ENCODE measurements at places on chromosomes 2 and 18. TPM values are rescaled to one million over a fixed set of nuclear protein-coding genes. Genes with fewer than 3 reads are reported as not detected.

GRCh38 chr2:146817613-146818012 lies 1027.2 kb upstream of the ACVR2A start:
- no peak for DNase-seq

DNA sequence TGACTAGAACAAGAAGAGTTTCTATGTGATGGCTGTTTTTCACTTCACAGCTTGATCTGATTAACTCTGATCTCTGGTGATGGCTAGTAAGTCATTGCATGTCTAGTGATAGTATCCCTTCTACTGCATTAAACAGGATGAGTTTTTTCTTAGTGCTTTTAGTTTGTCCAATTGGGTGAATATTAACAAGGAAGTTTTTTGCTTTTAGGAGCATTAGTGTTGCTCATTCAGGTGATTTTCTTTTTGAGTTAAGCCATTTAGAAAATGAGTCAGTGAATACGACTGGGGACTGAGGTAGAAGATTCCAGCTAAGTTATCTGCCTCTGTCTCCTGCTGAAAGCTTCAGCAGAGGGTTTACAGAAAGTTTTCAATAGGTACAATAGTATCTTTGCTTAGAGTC lies 306.7 kb downstream of the PIK3C3 start:
- no peak for DNase-seq

- DNase-seq = no peak
Measured at GRCh38 chr2:240397924-240398645, 37.4 kb upstream of the GPC1 start.

DNA sequence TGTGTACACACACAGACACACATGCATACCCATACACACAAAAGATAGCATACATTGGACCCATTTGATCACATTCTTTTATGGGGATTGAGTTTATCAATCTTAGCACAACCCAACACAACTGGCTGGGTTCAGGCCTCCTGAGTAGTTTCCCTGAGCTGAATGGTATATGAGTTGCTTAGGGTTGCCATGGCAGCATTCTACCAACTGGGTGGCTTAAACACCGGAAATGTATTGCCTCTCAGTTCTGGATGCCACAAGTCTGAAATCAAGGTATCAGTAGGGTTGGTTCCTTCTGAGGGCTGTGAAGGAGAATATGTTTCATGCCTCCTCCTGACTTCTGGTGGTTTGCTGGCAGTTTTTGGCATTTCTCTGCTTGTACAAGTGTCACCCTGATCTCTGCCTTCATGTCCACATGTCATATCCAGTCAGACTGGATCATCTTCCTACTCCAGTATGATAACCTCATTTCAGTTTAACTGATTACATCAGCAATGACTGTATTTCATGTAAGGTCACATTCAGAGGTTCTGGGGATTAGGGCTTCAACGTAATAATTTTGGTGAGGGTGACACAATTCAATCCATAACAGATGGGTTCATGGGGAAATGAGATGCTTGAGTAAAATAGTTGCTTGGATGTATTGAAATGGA lies 212.7 kb downstream of the KCNE4 start:
- DNase-seq = no peak

DNA sequence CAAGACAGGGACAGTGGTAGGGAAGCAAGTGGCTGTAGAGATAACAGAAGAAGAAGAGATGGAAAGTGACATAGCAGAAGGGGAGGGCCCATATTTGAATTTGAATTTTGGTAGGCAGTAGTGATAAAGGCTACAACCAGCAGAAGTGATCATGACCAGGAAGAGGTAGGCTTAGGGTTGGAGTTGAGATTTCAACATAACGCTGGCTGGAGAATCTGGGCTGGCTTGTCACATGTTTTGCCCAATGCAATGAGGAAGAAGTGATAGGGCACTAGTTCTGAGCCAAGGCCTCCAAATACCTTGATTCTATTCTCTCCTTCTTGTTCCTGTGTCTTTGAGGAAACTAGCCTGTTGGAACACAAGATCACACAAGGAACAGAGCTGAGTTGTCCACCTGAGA lies 69.4 kb downstream of the SCG2 start:
- no peak for DNase-seq

DNA sequence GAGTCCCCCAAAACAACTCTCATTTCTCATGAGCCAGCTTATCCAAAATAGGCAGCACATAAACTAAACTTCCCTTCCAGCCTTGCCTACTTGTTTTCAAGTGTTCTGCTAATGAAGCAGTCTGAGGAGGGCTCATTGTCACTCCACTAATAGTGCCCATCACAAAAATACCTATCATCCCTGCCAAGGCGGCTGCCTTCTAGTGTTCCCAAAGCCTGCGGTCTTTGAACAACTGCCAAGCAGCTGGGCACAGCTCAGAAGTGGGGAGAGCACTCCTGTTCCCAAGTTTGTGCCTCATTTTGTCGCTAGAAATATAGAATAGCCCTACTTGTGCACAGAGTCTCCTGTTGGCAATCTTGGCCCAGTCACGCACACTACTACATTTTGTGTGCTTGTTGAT lies 50.3 kb downstream of the DTNA start:
- no peak for DNase-seq

The GPR45 gene
- not detected for total RNA-seq

GRCh38 chr2:33022989-33023727 lies 76.4 kb downstream of the LTBP1 start:
- peak; percentile 87 for DNase-seq

- no peak for DNase-seq
Measured at GRCh38 chr2:159987181-159987580, 75.2 kb downstream of the PLA2R1 start.

DNA sequence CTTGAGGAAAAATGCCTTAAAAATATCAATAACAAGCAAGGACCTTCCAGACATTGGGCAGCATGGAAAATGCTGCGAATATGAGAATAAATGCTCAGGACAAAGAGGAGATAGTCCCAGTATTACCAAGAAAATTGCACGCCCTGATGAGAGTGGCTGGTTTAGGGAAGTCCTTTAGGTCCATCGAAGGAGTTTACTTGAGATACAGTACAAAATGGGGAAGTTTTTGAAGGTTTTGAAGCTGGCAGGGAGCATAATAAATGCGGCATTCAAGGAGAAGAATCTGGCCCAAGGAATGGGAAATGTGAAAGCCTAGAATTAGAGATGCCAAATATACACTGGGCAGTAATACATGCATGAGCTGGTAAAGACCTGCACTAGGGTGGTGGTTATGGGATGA lies 90.2 kb upstream of the SPATS2L start:
- no peak for DNase-seq

DNA sequence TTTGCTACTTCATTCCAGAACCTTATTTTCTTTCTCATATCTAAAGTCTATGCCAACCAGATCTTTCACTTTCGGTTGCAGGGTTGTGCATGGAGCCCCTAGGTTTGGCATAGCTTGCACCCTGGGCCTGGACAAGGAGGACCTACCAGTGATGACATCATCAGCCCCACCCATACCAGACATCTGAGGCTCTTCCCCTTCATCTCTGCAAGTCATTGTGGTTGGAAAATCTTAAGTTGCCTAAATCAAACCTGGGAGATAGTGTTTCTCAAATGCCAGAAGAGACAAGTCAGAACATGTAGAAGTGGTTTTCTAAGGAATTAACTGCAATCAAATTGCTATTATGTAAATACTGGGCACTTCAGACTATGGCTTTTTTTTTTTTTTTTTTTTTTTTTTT lies 363.3 kb downstream of the ZNF516 start:
- peak; percentile 14 for DNase-seq

DNA sequence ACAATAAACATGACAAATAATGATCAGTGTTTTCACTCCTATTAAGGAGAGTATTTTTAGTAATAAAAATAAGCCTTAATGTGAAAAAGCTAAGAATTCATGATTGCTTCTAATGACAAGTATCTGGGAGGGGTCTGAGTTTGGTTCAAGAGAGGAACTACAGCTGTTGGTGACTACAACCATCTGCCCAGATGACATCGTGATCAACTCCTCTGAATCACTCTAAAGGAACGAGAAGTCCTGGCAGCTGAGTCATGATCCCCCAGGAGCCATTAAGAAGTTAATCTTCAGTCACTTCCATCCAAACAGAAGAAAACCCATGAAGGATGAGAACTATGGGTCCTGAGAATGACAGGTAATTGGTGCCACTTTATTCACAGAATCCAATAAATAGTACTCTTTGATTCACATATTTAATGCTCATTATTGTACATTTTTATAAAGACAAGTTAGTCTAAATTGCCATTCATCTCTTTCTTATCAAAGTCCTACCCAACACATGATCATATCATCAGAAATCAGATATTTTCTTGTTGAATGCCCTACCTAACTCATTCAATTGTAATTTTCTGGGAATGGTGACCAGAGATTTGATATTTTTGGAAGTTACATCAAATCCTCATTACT lies 6.8 kb downstream of the TFPI start:
- DNase-seq = peak; percentile 91

DNA sequence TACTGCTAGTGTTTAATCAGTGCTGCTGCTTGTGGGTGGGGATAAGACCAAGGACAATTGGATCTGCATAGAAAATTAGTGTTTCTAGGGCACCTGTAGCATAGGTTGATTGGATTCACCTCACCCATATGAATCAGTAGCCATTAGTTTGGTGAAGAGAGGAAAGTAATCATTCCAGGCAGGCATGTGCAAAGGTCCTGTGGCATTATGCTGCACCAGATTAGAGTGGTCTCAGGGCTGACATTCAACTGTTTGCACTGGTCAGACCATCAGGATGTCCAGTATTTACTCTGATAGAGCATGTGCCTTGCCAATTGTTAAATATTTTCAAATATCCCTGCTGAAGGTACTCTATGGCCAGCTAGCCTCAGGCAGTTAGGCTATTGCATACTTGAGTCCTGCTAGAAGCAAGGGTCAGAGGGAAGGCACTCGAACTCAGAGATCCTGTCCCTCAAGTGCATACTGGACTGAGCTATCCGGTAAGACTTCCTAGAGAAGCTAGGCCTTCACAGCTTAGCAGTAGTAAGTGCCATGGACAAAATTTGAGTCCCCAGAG lies 64.7 kb downstream of the SKA1 start:
- no peak for DNase-seq

GRCh38 chr18:48036226-48036625 lies 105.8 kb upstream of the SMAD2 start:
- DNase-seq = peak; percentile 32

DNA sequence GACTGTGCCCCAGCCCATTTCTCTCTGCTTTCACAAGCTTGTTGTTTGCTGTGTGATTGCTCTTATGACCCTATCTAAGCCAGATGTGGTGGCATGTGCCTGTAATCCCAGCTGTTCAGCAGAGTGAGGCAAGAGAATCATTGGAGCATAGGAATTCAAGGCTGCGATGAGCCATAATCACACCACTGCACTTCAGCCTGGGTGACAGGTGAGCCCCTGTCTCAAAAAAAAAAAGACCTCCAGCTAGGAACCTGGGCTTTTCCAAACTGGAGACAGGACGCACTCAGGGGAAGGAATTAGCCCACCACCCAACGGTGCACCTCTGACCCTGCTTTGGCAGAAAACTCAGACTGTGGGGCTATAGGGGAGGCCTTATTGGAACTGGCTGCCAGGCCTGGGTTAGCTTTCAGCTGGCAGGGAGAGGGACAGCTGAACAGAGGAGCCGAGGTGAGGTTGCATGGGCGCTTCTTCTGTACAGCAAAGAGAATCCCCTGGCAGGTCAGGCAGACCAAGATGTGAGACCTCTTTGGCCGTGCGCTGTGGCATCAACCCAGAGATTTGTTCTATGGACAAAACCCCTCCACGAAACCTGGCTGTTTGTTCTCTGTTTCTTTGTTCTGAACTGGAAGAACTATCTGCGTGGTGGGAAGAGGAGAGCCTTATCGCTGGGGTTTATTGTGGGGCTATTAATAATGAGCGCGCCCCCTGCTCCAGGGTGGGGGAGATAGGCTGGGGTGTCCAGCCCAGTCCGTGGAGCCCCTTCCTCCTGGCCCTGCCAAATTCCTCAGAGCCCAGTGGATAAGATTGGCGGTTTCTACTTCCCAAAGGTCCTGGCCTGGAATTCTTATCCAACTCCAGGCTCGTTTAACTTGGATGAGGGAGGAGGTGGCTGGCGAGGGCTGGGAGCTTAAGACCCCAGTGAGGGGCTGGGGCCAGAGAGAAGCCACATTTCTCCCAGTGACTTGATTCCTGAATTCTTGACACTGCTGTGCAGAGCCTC lies 38.8 kb upstream of the SMAD7 start:
- DNase-seq = no peak

The CTLA4 gene
- not detected for total RNA-seq

- no peak for DNase-seq
Measured at GRCh38 chr18:23693846-23694245, 4.6 kb downstream of the LAMA3 start.

GRCh38 chr18:78934551-78935225 lies 44.9 kb upstream of the SALL3 start:
- no peak for DNase-seq

DNA sequence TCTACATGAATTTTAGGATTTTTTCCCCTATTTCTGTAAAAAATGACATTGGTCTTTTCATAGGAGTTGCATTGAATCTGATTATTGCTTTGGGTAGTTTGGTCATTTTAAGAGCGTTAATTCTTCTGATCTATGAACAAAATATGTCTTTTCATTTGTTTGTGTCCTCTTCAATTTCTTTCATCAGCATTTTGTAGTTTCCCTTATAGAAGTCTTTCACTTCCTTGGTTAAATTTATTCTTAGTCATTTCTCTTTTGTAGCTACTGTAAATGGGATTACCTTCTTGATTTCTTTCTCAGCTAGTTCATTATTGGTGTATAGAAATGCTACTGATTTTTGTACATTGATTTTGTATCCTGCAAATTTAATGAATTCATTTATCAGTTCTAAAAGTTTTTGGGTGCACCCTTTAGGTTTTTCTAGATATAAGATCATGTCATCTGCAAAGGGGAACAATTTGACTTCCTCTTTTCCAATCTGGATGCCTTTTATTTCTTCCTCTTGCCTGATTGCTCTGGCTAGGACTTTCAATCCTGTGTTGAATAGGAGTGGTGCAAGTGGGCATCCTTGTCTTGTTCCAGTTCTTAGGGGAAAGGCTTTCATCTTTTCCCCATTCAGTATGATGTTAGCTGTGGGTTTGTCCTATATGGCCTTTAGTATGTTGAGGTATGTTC lies 36.6 kb upstream of the AAK1 start:
- DNase-seq = no peak

The MMADHC gene
- total RNA-seq = 170 TPM

DNA sequence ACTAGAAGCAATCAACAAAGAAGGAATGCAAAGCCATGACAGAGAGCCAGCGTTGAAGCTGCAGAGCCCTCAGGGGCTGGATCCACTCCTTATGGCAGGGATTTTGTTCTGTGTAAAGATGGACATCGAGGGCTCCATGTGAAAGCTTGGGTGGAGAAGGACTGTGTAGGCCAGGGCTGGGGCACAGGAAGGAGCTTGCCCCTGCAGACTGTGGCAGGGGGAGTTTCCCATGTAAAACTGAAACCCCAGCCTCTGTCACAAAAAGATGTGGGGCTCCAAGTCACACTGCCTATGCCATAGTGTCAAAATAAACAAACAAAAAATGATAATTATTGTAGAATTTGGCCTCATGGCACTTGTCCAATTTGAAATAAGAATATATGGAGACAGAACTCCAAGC lies 408.7 kb upstream of the HS6ST1 start:
- DNase-seq = no peak

DNA sequence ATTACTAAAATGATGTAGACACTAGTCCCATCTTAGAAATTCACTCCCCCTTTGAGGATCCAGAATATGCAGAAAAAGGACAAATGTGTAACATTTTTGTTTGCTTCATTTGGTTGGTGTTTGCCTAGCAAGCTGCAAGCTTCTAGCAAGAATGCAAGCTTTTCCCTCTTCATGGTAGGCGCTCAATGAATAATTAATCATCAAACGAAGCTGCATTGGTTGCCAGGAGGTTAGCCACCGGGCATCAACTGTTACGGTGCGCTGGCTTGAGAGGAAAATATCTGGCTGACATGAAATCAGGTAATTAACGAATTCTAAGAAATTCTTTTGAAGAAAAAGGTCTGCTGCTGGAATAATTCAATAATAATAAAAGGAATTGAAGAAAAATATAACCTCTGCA lies 341.0 kb upstream of the KYNU start:
- no peak for DNase-seq

The CLIP4 gene
- 1.2 TPM for total RNA-seq

Data from HT1080 (cell line).